HCEC 1CT (cell line): ENCODE measurements at places on chromosomes 3 and 15.

- DNase-seq, result no peak
These were observed 104.2 kb downstream of the FILIP1L start for GRCh38 chr3:100010087-100010417.

GRCh38 chr3:110767156-110767555 is 304.5 kb upstream of the NECTIN3 start:
- DNase-seq, result no peak

DNA sequence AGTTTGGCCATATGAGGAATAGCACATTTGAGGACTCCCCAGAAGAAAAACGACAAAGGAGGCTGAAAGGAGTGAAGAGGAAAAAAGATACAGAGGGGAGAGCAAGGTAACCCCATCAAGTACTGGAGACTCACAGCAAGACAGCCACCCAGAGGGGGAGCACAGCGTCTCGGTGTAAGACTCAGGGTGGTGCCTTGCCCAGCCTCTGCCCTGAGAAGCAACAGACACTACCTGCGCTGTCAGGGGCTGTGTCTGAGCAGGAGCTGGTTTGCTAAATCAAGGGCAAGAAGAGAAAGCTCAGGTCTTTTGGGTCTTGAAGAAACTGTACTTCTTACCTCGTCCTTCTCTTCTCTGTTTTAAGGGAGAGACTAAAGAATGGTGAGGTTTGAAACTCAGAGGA is 27.9 kb downstream of the FBXO45 start:
- DNase-seq, result no peak

DNA sequence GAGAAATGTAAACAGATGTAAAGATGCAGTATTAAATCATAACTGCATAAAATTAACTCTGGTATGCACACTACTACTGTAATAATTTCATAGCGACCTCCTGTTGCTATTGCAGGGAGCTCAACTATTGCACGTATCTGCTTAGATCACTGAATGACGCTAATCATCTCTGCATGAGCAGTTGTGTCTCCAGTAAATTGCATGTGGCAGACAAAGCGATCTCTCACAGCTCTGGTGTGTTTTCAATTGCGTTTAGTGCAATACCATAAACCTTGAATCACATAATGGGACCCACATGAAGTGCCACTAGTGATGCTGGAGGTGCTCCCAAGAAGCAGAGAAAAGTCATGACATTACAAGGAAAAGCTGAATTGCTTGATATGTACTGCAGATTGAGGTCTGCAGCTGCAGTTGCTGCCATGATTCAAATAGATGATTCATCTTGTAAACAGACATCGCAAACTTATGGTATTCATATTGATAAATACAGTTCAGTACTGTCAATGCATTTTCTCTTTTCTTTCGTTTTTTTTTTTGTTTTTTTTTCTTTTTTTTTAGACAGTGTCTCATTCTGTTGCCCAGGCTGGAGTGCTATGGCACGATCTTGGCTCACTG is 30.2 kb upstream of the LCTL start:
- peak; percentile 29 for DNase-seq

GRCh38 chr3:76122007-76122406 is 336.7 kb upstream of the ZNF717 start:
- DNase-seq, result peak; percentile 70

DNA sequence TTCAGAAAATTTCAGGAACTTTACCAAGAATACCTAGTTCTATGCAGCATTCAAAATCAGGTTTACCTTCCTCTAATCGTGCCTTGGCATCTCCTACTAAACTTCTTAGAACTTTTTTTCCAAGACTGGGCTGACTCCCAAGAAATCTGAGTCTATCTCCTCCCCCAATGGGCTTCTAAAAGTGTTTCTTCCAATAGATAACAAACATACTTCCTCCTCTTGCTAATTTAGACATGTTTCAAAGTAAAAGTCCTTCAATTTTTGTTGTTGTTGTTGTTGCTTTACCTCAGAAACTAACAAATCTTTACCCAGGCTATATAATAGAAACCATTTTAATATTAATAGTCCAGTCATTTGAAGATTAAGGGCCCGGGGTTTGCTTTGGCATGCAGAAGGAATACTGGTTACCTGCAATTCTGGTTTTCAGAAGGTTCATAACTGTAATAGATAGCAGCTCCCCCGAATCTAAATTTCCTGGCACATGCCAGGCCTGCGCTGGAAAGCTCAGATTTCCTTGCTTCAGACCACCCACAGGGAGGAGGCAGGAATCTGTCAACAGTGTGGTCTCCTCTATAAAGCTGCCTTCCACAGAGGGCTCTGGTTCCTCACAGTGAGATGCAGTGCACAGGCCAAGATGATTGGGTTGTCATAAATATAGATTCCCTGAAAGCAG is 188.7 kb downstream of the THRB start:
- no peak for DNase-seq

GRCh38 chr15:93331545-93332167 is 242.6 kb upstream of the RGMA start:
- DNase-seq, result no peak

GRCh38 chr3:184771301-184772127 is 40.5 kb upstream of the VPS8 start:
- no peak for DNase-seq
